Calu3 (cell line): ENCODE measurements at places on chromosomes 16 and 17. TPM values are rescaled to one million over a fixed set of nuclear protein-coding genes. Genes with fewer than 3 reads are reported as not detected.
A peak's percentile ranks its signal among the peaks of the same experiment; 100 is the strongest.

CACNG1 gene
- not detected in 2 replicates for total RNA-seq

GRCh38 chr16:27447301-27447700 lies 45.3 kb downstream of the IL21R start:
- no peak for DNase-seq

DNA sequence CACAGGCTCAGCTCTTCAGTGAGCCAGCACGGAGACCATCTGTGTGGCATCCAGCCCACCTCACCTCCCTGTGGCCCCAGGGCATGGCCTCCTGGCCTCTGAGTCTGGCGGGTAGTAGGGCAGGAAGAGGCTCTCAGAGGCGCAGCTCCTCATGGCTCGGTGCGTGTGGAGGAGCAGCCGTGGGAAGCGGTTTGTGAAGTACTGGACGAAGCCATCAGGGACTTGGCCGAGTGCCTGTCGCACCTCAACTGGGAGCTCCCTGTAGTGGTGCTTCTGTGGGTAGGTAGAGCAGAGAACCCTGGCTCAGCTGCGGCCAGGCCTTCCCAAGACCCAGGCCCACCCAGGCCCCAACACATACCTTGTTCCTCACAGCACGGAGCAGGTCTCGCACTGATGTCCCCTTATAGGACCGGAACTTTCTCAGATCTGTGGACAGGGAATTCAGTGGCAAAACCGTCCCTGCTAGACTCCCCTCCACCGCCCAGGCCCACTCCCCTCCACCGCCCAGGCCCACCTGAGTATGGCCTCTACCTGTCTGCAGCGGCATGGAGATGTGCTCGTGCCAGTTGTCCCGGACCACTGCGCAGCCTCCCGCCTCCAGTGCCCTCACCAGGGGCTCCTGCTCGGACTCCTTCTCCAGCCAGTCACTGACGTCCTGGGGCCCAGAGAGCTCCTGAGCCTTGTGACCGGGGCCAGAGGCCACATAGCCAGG lies 12.2 kb downstream of the PLK1 start:
- DNase-seq: no peak

DNA sequence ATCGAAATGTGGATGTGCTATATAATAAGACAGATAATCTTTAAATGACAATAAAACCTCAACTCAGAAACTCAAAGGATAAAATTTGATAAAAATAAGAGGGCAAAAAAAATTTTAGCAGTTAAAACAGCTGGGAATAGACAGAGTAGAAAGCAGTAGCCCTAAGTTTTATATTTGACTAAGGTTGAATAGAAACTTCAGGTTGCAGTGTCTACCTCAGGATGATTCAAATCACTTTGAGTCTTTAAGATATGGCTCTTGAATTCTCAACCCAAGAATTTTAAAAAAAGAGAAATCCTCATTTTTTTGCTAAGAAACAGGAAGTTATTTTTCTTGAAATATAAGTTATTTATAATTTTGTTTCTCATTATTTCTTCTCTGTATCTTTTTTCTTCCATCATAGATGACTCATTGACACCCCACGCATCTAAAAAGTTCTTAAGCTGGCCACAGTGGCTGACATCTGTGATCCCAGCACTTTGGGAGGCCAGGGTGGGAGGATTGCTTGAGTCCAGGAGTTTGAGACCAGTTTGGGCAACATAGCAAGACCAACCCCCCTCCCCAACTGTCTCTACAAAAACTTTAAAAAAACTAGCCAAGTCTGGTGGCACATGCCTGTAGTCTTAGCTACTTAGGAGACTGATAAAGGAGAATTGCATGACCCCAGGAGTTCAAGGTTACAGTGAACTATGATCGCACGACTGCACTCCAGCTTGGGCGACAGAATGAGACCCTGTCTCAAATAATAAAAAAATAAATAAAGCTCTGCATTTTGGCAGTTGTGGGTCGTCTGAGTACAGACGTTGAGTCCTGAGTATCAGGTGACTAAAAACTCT lies 23.9 kb downstream of the NFAT5 start:
- no peak for DNase-seq

DNA sequence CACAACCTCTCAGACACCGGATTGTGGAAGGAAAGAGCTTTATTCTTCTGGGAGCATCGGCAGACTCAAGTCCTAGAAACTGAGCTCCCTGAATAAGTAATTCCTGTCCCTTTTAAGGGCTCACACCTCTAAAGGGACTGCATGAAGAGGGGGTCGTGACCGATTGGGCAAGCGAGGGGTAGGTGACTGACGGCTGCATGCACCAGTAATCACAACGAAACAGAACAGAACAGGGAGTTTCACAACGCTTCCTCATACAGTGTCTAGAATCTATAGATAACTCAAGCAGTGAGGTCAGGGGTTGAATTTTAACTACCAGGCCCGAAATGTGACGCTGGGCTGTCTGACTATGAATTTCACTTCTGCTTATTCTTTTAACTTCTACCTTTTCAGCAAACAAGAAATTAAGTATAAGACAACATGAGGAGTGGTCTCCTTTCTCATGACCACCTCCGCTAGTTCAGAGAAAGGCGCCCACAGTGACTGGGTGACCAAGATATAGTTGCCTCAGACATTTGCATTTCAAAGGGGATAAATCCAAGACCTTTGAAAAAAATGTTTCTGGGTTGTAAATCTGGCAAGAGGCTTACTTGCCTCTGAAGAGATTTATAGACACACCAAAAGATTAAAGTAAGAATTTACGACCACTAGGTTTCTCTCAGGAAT lies 88.4 kb upstream of the ATF7IP2 start:
- no peak for DNase-seq

GRCh38 chr17:79777120-79777893 lies 641 bp upstream of the CBX2 start:
- peak; percentile 48 for DNase-seq
